Right kidney (tissue), 9 donors: ENCODE measurements at places on chromosomes 12 and 14.

GRCh38 chr12:132030367-132031038, 80.8 kb downstream of the EP400 start:
- no peak for DNase-seq

- DNase-seq, result no peak
These were observed 99.6 kb downstream of the RIN3 start for GRCh38 chr14:92613008-92613658.

- DNase-seq, result peak; percentile 55
These were observed 3.9 kb upstream of the LRP1 start for GRCh38 chr12:57124261-57124877.

DNA sequence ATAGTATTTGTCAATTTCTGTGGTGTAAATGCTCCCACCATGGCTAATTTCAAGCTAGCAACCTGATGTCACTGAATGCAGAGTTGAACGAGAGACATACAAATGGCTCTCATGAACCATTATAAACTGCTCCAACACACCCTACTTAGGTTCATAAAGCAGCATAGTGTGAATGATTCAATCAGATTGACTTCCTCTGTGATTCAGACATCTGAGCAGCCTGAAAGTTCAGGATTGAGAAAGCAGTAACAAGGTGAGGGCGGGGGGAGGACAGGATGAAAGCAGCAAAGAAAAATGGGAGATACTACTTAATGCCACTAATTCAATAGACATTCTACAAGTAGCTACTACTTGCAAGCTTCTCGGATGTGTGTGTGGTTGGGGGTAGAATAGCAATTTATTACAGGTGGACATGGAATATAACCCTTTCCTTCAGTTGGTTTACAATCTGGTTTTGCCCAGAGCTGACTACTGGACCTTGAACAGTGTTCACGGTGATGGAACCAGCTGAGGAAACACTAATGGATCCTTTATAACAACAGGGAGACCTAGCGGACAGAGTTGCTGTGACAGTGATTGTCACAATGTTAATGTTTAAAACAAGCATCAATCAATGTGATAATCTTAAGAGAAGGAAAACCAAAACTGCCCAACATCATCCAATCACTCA, 52.5 kb upstream of the PELI2 start:
- no peak for DNase-seq

DNA sequence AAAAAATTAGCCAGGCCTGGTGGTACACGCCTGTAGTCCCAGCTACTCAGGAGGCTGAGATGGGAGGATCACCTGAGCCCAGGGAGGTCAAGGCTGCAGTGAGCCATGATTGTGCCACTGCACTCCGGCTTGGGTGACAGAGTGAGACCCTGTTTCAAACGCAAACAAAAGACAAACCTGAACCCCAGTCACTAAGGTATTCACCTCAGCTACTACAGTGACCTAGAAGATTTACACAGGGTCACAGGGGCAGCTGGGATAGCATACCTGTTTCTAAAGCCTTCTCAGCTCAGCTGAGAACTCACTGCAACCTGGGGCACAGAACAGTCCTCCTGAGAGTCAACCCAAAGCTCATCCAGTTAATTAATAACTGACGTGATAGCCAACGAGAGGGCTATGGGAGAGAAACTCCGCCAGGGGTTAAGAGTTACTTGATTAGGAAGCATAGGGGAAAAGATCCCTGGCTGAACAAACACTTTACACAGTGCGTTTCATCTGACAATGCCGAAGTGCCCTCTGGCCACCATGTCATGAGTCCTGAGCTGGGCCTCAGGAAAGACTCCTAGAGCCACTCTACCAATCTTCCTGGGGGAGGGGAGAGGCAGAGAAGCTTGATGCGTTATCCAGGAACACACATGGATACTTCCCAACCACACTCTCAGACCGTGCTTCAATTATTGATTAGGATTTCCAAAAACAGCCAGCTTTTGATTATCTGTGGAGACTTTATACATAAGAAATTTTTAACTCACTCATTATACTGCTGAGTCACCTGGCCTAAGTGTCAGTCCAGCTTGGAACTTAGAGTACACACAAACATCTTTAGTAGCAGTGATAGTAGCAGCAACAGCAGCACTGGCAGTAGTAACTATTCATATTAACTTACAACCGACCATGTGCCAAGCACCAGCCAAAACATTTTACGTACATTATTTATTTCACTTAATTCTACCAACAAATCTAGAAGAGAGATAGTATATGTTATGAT, 48.2 kb downstream of the FOXN3 start:
- no peak for DNase-seq

- no peak for DNase-seq
These were observed 59.1 kb upstream of the PTGR2 start for GRCh38 chr14:73792481-73792880.

DNA sequence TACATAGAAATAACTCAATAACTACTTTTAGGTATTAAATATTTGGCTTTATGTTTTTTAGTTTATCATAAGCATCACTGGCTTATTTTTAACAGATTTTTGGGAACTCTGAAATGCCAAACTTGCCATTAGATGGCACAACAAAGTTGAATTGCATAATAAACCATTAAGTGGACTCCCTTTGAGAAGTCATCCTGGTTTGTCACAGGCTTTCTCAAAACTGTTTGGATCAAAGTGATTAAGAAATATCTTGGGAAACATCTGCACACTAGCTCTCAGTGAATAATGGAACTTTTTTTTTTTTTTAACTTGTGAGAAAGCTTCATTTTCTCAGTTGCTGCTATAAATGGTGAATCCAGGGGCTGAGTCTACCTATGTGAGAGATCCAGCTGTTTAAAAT, 4.3 kb downstream of the SLC16A7 start:
- no peak for DNase-seq

- DNase-seq, result no peak
These were observed 54.1 kb upstream of the PIK3C2G start for GRCh38 chr12:18207266-18207665.

- no peak for DNase-seq
These were observed 99.4 kb upstream of the PARP11 start for GRCh38 chr12:3972576-3972975.

- DNase-seq, result no peak
These were observed 235.0 kb downstream of the ATP23 start for GRCh38 chr12:58176296-58176869.

GRCh38 chr14:75724414-75725204, 63.6 kb downstream of the TTLL5 start:
- no peak for DNase-seq

DNA sequence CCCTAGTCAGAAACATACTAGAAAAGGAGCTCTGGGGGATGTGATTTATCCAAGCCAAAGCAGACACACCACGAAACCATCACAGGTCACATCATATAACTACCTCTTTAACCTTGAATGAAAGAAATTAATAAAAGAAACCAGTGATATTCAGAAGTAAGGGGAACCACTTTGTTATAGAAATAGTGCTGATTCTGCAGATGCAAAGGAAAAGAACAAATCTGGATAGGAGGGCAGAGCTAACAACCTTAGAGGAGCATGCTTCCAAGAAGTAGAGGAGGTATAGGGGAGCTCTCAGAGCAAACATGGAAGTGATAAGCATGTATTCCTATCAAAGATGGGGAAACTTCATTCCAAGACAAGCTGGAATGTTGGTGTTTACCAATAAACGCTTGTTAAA, 117.0 kb upstream of the MDM1 start:
- no peak for DNase-seq

- DNase-seq, result no peak
These were observed 59.3 kb upstream of the SLC24A4 start for GRCh38 chr14:92263681-92264080.

- DNase-seq, result no peak
These were observed 385.6 kb downstream of the SYT1 start for GRCh38 chr12:79250186-79250585.

DNA sequence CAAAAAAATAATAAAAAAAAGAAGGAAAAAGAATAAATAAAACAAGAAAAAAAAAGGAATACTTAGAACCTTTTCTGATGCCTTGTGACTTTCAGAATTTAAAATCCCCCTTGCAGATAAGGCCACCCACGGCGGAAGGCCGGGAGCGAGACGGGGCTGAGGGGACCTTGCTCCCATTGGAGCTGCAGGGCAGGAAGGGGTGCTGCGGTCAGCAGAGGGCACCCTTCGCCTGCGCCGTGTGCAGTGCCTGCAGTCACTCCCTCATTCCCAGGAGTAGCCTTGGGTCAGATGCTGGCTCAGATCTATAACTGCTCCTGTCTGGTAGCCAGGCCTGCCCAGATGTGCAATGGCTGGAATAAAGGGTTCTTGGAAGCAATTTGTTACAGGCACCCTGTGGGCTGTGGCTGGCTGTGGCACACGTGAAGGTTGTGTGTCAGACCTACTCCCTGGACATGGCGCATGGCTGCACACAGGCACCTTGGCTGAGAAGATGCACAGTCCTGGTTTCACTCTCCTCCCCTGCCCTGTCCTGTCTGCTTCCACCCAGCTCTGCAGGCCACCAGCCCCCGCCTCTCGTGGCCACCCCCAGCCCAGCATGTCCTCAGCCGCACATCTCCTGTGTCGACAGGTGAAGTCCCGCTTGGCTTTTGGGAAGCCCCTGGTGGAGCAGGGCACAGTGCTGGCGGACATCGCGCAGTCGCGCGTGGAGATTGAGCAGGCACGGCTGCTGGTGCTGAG, 13.4 kb upstream of the ALDH2 start:
- DNase-seq, result peak; percentile 42

GRCh38 chr12:103877288-103877687, 36.3 kb upstream of the NT5DC3 start:
- no peak for DNase-seq

GRCh38 chr14:100375266-100375962, 52.3 kb downstream of the SLC25A47 start:
- DNase-seq, result no peak

- DNase-seq, result no peak
These were observed 17.2 kb downstream of the ADCY6 start for GRCh38 chr12:48771588-48772112.

- no peak for DNase-seq
These were observed 66.1 kb downstream of the PDZRN4 start for GRCh38 chr12:41254004-41254914.

GRCh38 chr12:28859551-28859950, 289.5 kb upstream of the FAR2 start:
- DNase-seq, result no peak

- DNase-seq, result no peak
These were observed 28.2 kb upstream of the TMEM179 start for GRCh38 chr14:104632781-104633180.

- no peak for DNase-seq
These were observed 51.0 kb downstream of the TMEM121 start for GRCh38 chr14:105577314-105577861.

DNA sequence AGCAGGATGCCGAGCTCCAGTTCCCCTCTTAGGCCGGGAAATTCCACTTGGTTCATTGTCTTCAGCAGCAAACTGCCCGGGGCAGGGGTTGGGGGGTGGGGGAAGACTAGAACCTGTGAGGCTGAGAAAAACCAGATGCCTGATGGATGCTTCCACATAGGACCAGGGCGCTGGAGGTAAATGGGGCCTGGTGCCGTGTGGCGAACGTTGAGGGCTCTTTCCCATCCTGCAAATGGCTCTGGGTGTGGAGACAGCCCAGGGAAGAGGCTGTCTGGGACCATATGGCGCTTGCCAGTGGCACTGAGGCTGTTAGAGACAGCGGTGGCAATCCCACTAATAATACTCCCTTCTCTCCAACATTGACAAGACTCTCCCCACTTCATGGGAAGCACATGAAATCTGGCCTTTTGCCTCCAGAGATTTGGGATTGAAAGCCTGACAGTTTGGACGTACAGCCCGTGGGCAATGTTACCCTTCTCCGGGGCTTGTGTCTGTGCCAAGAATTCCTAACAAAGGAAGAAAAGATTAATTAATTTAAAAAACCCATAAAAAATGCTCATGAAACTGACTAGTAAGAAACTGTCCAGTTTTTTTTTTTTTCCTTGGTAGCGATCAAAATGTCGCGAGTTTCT, 44.5 kb downstream of the MAP1LC3B2 start:
- DNase-seq, result no peak

DNA sequence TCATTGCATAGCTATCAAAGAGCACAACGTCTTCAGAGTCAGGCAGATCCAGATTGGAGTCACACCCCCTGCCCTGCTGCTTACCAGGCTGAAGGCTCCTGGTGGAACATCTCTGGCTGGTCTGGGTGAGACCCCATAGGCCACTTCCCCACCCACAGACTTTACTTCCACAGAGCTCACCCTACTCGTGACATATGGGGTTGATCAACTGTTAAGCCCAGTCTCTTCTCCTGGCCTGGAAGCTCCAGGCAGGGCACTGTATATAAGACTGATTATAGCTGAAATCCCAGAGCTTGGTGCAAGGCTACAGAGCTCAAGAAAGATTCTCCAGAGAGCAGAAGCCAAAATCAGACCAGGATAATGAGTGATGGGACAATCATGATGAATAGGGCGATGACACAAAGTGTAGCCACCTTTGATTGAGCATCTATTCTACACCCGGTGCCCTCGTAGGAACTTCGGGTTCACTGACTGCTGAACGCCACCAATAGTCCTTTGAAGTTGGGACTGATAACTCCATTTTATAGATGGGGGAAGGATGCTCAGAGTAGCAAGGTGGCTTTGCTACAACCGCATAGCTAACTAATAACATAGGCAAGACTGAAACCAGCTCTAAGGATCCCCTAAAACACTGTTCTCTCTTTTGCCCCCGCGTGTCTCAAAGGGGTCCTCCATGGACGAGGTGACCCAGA, 287.8 kb downstream of the BCL11B start:
- no peak for DNase-seq

DNA sequence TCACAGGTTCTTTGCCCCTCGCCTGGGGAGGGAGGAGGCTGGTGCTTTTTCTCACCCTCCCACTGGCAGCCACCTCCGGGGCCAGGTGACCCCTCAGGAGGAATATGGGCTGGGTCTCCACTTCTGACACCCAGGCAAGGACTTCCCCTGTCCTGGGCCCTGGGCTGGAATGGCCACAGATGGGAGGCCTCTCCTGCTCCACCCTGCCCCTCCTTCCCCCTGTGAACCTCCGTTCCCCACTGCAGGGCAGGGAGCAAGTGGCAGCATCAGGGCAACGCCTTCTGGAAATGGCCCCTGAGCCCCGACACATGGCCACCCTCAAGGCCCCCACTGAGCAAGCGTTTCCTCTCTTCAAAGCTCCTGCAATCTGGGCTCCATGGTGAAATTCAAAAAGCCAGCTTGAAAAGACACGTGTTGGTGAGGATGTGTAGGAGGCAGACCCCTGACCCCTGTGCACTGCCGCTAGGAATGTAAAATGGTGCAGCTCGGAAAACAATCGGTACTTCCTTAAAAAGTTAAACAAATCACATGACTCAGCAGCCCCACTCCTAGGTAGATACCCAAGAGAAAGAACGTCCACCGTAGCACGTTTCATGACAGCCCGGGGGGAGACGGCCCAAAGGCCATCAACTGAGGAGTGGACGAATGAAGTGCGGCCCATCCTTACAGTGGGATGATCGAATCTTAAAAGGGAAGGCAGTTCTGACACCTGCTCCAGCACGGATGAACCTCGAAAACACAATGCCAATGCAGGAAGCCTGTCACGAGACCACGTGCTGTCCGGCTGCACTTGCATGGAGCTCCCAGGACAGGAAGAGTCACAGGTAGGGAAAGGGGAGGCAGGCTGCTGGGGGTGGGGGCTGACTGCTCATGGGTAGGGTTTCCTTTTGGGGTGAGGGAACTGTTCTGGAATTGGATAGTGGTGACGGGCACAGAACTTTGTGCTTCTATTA, 11.5 kb downstream of the XRCC3 start:
- no peak for DNase-seq

GRCh38 chr12:25328072-25328712, 77.5 kb upstream of the KRAS start:
- no peak for DNase-seq

- no peak for DNase-seq
These were observed 19.2 kb upstream of the OAS1 start for GRCh38 chr12:112887550-112887949.
